ENCODE measurements at places on chromosomes 16 and 17.

DNA sequence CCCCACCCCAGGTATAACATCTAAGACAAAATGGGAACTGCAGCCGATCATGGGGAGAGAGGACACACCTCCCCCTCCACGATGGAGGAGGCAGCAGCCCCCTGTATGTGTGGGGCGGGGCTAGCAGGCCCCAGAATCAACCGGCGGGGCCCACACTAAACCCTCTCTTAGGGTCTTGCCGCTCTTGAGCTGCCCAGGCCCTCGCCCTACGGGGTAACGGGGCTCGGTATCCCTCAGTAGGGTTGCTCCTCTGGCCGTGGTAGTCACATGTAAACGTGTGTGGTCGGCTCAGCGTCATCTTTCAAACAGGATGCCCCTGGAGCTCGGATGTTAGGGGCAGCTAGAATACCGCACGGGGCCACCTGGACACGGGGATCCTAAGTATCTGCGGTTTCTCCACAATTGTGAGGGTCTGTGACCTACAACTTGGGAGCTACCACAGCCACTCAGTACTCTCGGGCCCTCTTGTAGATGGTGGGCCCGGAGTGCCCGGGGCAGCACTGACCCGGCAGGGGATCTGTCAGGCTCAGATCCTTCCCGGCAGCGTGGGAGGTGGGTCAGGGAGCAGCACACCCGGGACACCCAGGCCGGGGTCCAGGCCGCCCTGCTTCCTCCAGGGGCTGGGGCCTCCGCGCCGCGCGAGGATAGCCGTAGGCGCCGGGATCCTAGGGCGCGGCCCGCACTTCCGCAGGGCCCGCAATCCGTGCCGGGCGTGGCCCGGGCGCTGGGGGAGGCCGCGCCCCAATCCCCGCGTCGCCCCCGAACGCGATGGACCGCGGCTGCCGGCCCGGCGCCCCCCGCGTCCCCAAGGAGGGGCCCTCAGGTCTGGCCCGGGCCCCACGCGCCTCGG, 781 bp downstream of the ARHGDIA start:
- no peak for DNase-seq

GRCh38 chr16:85915125-85915845, 16.3 kb downstream of the IRF8 start:
- DNase-seq: no peak

DNA sequence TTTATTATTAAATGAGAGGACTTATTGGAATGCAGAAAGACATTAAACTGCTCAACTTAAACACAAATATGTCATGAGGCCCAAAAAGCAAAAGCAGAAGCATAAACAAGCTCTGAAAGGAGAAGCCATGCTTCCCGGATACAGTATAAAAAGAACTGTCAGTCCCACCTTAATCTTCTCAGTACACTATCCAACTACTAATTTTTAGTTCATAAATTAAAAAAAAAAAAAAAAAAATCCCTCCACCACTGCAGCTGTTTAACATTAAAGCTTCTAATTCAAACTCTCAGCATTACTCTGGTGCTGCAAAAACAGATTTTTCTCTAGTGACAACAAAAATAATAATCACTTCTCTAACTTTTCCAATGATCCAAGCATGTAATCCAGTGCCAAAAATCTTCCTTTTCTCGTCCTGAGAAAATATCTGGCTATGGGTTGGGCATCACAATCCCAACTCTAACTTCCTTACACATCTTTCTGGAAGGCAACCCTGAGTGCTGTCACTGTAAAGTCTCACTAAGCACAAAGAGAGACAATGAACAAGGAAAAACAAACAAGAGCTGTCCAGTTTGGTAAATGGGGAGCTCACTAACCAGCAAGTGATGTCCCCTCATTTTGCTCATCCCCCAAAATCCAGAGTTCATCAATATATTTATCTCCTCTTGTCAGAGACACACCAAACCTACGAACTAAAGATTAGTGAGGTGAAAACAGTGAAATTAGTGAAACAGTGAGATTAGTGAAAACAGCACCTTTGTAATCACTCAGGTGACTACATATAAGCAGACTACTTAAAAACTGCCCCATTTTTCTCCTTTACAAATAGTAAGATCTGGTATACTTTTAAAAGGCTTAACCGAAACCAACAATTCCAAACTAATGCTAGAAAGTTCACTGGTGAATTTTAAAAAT, 5.5 kb downstream of the USP32 start:
- no peak for DNase-seq

DNA sequence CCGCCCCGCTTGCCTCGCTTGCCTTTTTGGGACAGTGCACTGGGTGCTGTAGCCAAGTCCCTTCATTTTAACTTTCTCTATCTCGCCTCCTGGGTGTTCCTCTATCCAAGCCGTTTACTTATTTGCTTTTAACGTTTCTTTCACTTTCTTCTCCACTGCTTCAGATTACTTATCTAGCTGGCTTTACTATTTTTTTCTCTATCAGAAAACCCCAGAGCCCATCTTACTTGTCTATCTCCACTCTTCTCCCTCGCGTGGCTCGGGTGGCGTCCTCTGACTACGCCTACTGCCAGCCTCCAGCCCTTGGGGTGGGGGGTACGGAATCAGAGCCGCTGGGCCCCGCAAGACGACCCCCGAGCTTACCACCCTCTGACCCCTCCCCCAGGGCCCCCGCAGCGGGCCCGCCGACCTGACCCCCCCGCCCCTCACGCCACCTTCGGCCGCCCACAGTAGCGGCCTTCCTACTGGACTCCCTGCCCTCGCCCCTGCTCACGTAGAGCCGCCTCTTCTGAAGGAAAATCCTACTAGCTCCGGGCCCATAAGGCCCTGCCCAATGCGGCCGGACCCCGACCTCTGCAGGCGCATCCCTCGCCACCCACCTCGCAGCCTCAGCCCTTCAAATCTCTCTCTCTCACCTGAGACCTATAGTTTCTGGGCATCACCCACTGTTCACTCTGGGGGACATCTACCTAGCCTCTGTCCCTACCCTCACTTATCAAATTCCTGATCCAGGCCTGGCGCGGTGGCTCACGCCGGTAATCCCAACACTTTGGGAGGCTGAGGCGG, 1.0 kb upstream of the SLC12A4 start:
- peak; percentile 50 for DNase-seq

DNA sequence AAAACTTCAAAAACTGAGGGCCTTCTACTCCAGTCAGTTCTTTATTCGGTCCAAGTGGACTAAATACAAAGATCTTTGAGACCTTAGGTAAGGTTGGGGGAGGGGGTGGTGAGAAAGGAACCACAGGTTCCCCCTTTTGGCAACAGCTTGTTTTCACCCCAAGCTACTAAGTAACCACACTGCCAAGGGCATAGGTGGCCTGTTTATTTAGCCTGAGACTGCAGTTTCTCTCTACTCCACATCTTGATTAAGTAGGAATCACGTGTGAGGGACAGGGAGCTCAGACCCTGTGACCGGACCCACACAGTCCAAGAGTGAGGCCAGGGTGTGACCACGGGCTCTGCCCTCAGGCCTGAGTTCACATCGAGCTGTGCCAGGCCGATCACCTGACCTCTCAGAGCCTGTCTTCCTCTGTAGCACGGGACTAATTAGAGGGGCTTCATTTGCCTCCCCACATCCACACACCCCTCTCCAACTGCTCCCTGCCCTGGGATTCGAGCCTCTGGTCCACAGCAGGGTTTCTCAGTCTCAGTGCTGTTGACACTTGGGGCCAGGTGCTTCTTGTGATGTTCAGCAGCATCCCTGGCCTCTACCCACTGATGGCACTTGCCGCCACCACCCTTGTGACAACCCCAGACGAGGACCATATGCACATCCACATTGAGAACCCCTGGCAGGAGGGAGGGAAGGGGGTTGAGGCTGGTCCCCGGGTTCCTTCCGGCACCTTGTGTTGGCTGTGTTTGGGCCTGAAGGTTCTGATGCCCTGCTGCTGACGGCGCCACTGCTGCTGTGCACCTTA, 17.8 kb downstream of the ST6GALNAC2 start:
- DNase-seq: no peak

DNA sequence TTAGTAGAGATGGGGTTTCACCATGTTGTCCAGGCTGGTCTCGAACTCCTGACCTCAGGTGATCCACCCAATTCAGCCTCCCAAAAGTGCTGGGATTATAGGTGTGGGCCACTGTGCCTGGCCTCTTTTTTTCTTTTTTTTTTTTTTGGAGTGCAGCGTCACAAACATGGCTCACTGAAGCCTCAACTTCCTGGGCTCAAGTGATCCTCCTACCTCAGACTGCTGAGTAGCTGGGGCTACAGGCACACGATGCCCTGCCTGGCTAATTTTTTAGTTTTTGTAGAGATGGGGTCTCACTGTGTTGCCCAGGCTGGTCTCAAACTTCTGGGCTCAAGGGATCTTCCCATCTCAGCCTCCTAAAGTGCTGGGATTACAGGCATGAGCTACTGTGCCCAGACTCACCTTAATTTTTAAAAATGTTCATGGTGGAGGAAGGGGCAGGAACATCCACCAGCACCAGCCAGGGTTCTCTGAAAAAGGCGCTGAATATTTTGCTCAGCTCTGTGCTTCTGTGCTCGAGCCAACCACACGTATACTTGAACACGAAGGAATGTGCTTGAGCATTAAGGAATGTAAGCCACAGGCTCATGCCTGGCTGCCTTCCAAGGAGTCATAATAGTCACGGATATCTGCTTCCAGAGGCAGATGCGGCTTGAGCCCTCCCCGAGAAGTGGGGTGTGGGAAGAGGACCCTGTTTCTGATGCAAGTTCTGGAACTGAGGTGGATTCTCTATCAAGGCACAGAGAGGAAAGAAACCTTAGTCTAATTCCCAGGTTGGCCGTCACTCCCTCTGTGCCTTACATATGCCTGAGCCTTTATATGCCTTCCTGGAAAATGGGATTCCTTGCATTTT, 65.5 kb upstream of the CREBBP start:
- DNase-seq: no peak

- DNase-seq: no peak
These were observed 2.3 kb upstream of the KCNJ12 start for GRCh38 chr17:21373696-21374440.

DNA sequence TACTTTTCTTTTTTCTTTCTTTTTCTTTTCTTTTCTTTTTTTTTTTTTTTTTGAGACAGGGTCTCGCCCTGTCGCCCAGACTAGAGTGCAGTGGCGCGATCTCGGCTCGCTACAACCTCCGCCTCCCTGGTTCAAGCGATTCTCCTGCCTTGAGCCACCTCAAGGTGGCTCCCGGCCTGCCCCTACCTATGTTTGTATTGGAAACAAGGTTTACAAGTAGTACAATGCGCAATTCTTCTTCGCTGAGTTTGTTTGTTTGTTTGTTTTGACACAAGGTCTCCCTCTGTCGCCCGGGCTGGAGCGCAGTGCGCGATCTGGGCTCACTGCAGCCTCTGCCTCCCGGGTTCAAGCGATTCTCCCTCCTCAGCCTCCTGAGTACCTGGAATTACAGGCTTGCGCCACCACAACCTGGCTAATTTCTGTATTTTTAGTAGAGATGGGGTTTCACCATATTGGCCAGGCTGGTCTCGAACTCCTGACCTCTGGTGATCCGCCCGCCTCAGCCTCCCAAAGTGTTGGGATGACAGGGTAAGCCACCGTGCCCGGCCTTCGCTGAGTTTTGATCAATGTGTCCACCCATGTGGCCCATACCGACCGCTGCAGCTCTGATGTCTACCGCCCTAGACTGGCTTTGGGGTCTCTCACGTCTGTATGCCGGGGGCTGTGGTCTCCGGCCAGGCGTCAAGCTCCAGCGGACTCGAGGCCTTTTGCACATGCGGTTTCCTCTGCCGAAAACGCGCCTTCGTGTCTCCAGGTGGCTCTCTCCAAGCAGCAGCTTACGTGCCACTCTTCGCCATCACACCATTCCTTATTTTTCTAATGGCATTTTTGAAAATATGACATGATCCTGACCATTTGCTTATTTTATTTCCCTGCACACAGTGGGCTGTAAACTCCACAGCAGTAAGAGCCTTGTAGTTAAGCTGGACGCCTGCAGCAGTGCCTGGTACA, 1.1 kb upstream of the YBX2 start:
- DNase-seq: no peak

- no peak for DNase-seq
These were observed 18.5 kb upstream of the AATK start for GRCh38 chr17:81184555-81184954.

DNA sequence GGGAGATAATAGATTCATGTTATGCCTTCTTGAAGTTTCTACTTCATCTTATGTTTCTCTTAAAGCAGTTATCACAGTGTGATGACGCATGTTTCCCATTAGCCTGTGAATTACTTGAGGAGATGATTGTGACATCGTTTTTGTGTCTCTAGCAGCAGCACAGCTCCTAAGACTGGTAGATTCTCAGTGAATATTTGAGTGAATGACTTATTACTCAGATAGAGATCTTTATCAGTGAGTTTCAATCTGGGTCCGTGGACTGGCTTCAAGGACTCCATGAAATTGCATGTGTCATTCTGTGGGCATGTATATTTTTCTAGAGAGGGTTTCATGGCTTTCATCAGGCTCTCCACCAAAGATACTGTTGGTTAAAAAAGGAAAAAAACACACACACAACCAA, 29.9 kb downstream of the YPEL2 start:
- DNase-seq: no peak

GRCh38 chr16:69327585-69328310, 2.6 kb downstream of the PDF start:
- no peak for DNase-seq

- DNase-seq: no peak
These were observed 113.8 kb downstream of the OR1D5 start for GRCh38 chr17:2949469-2950044.

DNA sequence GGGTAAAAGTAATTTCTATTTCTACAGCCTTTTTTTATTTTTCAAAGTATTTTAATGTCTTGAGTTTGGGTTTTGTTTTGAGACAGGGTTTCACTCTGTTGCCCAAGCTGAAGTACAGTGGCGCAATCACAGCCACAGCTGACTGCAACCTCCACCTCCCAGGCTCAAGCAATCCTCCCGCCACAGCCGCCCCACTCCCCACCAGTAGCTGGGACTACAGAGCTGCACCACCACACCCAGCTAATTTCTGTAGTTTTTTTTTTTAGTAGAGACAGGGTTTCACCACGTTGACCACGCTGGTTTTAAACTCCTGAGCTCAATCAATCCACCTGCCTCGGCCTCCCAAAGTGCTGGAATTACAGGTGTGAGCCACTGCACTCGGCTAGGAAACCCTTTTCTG, 44.0 kb downstream of the TUBD1 start:
- DNase-seq: no peak

DNA sequence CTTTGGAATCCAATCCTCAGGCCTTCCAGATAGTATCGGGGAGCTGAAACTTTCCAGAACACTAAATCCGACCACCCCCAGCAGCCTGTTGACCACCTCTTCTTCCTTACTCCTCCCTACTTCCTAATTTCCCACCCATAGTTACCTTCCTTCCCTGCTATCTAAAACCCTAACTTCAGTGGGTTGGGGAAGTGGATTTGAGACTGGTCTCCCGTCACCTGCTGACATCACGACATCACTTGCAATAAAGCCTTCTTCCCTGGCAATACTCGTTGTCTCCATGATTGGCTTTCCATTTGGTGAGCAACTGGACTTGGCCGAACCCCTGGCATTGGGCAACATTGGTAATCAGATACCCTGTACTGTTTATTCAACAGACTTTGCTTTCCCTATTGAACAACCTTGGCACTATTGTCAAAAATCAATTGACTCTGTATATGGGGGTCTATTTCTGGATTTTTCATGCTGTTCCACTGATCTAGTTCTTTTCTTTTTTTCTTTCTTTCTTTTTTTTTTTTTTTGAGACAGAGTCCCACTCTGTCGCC, 11.8 kb upstream of the FOXK2 start:
- no peak for DNase-seq

All from GM12891 (cell line).